ENCODE measurements at places on chromosomes 2 and 18.

DNA sequence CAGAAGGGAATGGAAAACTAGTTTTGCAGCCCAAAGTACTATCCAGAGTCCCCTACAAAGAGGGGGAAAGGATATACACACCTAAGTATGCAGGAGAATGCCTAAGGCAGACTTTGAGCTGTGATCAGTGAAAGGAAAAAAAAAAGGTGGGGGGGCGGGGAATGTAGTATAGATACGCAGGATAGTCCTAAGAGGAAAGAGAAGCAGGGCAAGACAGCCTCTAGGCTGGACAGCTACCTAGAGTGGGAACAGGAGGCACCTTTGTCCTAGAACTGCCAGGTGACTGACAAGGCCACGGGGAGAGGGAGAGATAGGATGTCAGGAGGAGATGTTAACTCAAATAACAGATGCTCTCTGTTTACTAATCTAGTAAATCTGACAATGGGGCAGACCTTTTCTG is 6.0 kb downstream of the REEP1 start:
- no peak for DNase-seq

DNA sequence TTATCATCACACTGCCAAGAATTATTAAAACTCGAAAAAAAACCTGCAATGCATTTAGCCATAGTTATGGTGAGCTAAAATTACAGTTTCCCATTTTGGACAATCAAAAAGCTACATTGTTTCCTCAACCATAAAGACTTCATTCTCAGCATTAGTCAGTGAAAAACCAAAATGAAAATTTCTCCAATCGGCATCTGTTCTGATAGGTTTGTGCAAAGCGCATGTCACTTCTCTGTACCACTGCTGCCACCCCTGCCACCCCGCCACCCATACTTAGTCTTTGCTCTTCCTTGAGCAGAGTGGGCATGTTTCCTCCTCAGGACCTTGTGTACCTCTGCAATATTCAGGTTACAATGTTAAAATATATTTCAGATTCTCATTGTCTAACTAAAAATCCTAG is 7.1 kb upstream of the ZBTB14 start:
- DNase-seq = no peak

DNA sequence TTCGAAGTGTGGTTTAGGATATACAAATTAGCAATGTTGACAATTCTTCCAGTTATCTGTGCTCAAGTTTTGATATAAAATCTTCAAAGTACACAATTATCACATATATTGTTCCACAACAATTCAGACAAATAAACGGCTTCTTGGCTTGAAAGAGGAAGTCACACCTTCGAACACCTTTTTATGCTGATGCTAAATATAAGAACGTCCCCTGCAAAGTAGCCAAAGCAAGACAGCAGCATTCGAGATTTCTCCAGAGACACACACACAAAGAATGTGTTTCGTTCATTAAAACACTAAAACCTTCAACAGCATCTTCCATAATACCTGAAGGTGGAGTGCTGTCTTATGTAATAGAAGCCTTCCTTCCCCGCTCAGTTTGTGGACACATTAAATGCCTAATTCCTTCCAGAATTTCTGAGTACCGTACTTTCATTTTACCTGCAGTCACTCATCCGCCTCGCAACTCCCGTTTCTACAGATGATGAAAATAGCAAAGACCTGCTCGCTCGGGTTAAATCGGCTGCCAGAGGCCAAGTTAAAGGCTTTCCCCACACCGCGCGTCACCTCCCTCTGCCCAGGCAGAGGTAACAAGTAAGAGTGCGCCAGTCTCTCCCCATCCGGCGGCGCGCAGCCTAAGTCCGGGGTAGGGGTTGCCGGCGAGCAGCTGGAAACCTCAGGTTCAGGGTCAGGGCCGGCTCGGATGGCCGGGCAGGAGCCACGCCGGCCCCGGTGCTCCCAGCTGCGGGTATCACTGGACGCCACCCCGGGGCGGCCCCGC is 847 bp downstream of the SERPINE2 start:
- no peak for DNase-seq

- no peak for DNase-seq
Observed at GRCh38 chr2:217167531-217167930, 307.7 kb upstream of the TNP1 start.

GRCh38 chr2:147037048-147037447 is 807.8 kb upstream of the ACVR2A start:
- DNase-seq = no peak

DNA sequence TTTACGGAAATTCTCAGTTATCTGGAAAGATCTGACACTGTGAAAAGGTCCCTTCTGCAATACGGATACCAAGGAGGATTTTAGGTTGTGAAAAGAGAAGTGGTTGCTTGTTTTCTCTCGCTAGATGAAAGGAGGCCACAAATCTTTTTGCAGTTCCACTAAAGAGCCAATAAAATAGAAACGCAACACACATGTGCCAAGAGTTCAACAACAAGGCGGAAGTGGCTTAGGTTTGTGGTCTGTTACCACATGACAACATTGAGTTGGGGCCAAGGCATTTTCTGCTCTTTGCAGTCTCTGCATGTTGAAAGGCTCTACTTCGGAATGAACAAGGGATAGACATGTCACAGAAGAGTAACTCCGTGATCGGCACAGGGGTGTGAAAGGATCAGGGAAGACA is 115.7 kb upstream of the OSR1 start:
- DNase-seq = peak; percentile 64

DNA sequence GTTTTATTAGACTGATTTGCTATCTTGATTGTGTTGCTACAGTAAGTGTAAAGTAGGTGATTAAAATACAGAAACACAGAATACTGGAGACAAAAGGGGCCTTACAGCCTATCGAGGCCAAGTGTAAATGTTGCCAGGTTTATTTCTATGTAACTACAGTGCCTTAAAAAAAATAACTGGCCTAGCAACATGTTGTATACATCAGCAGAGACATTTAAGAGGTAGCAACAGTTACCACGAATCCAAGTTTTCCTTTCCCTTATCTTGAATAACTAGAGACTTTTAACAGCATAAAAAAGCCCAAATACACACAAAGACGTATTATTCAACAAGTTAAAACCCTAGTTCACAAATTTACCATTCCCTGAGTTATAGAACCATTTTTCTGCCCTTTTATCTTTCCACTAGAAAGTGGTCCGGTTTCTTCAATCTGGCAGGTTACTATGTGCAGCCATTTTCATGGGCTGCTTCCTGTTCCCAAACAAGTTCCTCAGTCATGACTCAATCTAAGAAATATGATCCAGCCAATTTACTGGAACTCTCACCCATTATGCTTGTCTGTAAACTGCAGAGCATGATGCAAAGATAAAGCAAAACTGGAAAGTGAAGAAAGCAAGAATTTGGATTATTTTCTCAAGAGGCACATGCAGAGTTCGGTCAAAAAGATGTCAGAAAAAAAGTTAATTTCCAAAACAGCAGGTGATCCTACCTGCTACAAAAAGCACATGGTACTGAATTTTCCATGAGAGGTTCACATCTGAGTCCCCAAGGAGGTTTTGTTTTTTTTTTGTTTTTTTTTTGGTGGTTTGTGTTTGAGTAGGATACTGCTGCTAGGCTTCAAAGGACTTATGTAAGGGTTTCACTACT is 22.2 kb downstream of the NFE2L2 start:
- DNase-seq = peak; percentile 93

- DNase-seq = no peak
Observed at GRCh38 chr2:159175182-159175581, 111.3 kb downstream of the WDSUB1 start.

DNA sequence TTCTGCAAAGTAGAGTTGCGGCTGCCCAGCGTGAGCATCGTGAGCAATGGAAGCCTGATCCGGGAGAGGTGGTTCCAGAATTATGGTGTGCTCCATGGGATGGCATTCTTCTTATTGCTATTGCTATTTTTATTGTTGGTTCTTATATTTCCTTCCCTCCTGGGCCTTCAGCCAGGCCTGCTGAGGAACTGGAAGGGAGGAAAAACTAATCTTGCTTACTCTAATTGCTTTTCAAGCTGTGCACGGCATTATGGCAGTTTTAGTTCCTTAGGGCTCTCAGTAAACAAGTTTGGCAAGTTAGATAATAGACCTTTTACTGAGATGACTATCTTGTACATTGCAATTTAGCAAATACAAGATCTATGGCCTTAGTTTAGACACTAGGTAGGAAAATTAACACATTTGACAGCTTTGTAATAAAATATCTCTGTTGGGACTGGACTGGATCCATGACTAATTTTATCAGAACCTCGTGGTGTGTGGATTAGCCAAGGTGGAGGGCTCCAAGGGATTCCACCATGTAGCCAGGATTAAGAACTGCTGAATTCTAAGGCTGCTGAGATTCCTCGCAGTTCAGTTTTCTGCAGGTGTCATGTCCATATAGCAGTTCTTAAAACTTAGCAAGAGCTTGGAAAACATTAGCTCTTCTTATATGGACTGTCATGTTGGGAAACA is 6.0 kb downstream of the RSAD2 start:
- DNase-seq = no peak

DNA sequence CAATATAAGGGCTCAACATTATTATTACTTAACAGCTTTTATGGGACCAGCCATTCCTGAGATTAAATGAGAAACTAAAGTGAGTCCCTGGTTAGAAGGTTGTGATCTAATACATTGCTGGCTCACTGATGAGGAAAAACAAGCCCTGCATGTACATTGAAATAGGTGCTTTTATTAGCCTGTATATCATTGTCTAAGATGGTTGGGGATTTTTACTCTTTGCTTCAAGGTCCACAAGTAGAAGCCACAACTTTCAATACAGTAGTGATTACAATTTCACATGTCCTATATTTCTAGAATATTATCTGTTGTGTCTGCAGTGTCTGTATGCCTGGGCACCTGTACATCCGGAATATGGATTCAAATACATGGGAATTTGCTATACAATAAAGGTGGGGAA is 104.1 kb upstream of the FZD5 start:
- DNase-seq = no peak

- no peak for DNase-seq
Observed at GRCh38 chr18:9557250-9557943, 57.0 kb downstream of the PPP4R1 start.

DNA sequence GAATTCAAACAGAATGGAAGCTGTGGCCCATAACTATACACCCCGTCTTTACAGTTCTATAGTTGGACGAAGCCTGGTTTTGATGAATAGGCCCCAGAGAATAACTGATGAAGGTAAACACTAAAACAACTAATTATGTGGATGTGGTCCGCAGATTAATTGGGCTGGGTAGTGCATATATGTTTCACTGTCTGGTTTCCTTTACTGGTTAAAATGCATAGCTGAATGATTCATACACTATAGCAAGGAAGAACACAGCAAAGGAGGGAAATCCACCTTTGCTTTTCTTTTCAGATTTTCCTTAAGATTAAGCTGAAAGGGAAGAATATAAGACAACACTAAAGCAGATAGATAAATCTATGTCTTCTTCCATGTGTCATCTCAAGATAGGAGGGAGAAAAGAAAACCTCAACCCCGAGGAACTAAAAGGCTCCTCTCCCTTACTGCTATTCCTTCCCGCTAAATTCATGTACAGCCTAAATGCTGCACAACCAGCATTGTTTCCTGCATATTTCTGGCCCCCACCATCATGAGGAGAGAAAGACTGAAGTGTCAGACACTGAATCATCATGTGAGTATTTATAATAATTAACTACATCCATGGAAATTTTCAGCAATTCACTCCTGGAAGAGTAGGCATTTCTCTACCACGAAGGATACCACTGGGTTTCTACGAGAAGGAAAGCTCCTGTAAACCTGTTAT is 297.1 kb upstream of the CCDC68 start:
- no peak for DNase-seq

- DNase-seq = no peak
Observed at GRCh38 chr2:22879009-22879863, 505.7 kb upstream of the KLHL29 start.

GRCh38 chr2:186518291-186518690 is 32.2 kb downstream of the ZC3H15 start:
- DNase-seq = no peak

- no peak for DNase-seq
Observed at GRCh38 chr2:141260911-141261310, 869.9 kb downstream of the LRP1B start.

DNA sequence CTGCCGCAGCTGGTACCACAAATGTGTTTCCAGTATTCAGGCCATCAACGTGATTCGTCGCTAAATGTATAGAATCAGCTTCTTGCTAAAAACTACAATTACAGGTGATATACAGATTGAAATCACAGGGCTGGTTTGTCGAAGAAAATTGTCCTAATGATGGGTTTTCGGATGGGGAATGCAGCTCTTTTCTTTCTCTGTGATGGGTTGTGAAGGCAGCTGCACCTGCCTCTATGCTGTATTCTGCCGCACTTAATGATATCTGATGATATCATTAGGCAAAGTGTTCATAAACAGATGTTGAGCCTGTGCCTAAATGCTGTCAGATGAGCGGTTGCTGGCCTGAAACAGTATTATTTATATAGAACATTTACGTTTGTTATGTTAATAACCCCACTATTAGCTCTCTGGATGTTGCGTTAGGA is 218.1 kb downstream of the ARHGAP15 start:
- no peak for DNase-seq

GRCh38 chr18:1053331-1054315 is 149.0 kb downstream of the ADCYAP1 start:
- no peak for DNase-seq

DNA sequence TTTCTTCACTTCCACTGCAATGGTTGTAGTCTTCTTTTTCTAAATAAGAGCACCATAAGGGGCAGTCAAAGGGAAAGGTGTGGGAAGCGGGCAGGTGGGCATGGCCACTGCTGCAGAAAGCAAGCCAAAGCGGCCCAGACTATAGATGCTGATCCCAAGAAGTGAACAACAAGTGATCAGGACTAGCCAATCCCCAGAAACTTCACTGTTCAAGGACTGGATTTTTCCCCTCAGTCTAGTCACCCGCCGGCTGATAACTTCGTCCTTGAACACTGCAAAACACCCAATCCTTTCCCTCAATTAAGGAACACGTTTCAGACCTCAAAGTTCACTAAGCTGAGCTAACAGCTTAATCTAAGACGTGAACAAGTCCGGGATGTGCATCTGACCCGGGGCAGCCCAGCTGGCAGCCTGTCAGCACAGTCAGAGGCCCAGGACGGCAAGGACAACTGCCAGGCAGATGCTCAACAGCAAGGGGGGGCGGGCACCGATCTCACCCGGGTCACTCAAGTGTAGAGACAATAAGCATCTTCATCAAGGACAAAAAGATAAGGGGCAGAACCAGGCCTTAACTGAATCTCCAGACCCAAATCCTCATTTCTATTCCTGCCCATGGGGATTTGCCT is 59.8 kb downstream of the HDLBP start:
- no peak for DNase-seq

DNA sequence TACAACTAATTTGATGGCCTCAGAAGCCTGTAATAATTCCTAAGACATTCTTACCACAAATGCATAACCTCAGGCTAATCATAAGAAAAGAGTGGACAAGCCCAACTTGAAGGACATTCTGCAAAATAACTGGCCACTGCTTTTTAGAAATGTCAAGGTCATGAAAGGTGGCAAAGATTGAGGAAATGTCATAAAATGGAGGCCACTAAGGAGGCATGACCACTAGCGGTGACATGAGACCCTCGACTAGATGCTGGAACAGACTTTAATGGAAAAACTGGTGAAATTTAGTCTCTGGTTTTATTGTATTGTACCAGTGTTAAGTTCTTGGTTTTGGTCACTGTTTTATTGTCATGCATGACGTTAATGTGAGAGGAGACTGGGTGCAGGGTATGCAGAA is 78.6 kb downstream of the SP3 start:
- no peak for DNase-seq

Measured in BJ (cell line).